ENCODE measurements at places on chromosomes 7 and 10. TPM values are rescaled to one million over a fixed set of nuclear protein-coding genes. Genes with fewer than 3 reads are reported as not detected.

DNA sequence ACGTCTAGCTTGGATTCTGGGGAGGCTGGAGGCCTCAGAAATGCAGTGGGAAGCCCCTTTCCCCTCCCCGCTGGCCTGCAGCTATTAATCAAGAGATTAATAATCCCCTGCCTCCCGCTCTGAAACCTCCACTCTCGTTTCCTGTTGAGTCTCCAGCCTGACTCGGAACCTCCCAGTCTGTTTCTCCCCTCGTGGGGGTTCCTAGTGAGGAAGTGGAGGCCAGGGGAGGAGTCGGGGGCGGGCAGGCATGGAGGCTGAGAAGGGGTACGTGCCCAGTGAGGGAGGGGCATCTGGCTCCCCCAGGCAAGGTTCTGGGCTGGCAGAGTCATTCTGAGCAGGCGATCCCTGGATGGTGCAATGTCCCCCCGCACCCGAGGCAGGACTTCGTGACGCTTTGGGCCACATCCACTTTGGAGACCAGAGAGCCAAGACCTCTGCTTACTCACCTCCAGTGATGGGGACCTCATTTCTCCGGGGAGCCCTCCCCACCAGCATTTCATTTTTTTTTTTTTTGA lies 73.6 kb downstream of the COL26A1 start:
- DNase-seq, result no peak

Gene MMP21
- 0.28 TPM for total RNA-seq

- DNase-seq, result no peak
Observed at GRCh38 chr10:44468965-44469364, 84.1 kb upstream of the CXCL12 start.

Gene YAE1
- total RNA-seq, result 8.8 TPM

DNA sequence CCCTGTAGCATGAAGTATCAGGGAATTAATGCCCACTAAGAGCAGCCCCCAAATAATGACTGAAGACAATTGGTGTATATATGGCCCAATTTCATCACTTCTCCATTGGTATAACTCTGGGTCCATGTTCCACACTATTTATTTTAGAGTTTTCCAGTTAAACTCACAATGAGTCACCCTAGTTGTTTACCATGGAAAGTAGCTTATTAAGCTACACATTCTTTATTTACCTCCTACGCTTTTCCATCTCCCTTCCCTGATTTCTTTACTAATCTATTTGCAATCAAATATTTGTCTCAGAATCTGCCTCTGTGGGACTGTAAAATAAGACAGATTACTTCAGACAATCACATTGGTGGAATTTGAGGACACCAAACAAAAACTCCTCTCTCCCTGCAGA lies 655.6 kb downstream of the SORCS1 start:
- no peak for DNase-seq

DNA sequence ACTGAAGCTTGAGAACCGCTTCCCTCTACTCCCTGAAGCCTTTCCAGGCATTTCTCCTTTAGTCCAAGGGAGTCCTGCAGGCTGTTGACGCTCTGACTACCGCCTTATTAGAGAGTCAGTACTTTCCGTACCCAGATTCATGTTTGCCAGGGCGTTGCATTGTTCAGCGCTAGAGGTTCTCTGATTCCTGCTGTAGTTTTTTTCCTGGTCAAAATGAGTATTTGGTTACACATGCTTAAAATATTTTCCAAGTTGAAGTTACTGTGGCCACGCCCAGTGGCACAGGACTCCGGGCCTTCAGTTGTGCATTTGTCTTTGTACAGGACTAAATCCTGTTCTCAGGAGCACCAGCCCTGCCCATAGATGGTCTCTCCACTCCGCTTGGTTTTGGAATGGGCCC lies 7.9 kb downstream of the MTURN start:
- no peak for DNase-seq

Gene FASTK
- 62.9 TPM for total RNA-seq

- no peak for DNase-seq
Observed at GRCh38 chr7:92987538-92987937, 130.2 kb downstream of the SAMD9 start.

Gene SEPTIN14
- total RNA-seq, result not detected

- DNase-seq, result no peak
Observed at GRCh38 chr7:140639366-140640053, 1.1 kb downstream of the DENND2A start.

Gene TUBGCP2
- total RNA-seq, result 74.4 TPM

- no peak for DNase-seq
Observed at GRCh38 chr7:7564323-7564780, 2.3 kb upstream of the MIOS start.

- DNase-seq, result no peak
Observed at GRCh38 chr10:93404048-93404354, 78.1 kb downstream of the MYOF start.

DNA sequence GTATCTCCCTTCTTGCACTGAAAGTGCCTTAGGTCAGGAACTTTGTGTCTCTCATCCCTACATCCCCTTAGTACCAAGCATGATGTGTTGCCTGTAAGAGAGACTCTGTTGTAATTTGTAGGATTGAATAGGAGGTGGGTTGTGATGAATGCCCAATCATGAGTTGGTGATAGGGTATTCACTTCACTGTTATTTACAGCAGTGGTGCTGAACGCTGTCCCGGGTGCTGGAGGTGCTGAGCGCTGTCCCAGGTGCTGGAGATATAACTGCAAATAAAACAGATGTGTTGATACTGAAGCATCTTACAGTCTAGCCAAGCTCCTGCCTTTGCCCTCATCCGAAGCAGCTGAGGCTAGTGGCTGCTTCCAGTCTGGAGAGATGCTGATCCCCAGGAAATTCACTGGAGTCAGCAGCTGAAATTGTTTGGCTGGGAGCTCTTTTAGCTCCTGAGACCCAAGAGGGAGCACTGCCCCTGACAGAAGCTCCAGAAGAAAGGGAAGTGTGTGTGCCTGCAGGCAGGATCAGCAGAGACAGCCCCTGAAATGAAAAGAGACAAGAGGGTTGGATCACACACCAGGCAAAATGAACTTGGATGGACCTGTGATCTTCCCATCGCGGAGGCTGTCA lies 183.4 kb downstream of the SORCS3 start:
- no peak for DNase-seq

Gene PHKG1
- 8.9 TPM for total RNA-seq

Data from CD8-positive, alpha-beta T cell (primary cell).